ENCODE measurements at places on chromosomes 5 and 9.

DNA sequence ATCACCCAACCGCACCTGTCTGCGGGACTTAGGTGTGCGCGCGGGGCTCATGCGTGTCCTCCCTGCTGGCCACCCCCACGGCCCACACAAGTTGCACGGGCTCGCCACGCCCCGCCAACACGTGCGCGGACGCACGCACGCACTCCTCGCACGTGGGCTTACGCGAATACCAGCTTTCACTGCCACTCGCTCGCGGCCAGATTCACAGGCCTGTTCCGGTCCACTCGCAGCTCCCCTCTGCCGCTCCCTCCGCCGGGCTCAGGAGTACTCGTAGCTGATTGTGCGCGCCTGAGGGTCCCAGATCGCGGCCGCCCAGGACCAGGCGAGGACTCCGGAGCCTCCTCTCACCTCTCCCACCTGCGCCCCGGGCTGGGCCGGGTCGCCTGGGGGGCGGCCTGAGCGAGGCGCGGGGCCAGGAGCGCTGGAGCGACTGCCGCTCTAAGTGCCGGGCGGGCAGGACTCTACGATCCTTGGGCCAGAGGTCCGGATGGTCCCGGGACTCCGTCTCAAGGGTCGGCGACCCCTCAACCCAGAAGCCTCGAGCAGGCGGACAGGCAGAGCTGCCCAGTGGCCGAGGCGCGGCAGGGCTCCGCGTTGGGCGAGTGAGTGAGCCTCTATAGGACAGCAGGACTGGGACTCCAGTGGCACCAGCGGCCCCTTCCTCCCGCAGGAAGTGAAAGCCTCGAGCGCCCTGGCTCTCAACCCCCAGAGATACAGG, 3.4 kb downstream of the PCDHGC5 start:
- no peak for DNase-seq

DNA sequence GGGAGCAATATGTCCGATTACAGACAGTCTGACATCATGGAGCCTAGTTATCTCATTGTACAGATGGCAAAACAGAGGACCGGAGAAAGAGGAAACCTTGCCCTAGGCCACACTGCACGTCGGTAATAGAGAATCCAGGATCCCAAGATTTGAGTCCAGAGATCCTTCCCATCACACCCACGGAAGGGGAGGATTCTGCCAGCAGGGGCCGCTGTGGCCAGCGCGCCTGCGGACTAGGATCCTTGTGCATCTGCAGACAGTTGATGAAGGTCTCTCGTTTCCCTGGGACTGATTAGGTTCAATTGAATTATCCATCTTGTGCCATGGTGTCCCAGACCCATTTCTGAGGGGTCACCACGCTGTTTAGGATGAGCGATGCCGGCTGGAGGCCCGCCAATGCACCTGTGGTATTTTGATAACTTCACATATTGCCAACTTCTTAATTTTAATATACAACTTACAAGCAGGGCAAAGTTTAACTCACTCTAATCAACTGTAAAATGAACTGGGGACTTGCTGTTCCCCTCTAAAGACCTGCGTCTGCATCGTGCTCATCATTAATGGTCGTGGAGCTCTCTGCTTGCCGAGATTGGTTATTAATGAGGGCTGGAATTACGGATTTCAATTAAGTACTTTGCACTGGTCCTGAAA, 592.7 kb upstream of the BRINP1 start:
- no peak for DNase-seq

DNA sequence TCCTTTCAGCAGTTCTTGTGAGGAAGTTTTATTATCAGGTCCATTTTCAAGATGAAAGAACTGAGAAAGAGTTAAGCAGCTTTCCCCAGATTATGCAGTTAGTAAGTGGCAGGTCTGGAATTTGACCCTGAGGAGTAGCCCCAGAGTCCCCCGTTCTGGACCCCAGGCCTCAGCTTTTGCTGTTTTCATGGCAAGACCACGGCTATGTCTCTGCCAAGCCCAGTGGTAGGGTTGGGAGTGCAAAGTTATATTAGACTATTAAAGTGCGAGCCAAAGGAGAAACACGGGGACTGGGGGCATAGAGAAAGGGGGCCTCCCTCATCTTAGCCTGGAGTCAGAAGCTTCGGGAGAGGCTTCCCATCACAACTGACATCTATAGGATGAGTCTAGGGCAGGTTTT, 19.3 kb upstream of the ORM1 start:
- DNase-seq, result no peak

GRCh38 chr5:1197876-1198666, 3.3 kb upstream of the SLC6A19 start:
- DNase-seq, result no peak
